OCI-LY7 (cell line): ENCODE measurements at places on chromosomes 12 and 14.
A peak's percentile ranks its signal among the peaks of the same experiment; 100 is the strongest.

GRCh38 chr12:117685110-117685926 lies 283.5 kb downstream of the KSR2 start:
- no peak for DNase-seq

GRCh38 chr14:90299408-90299807 lies 32.3 kb downstream of the NRDE2 start:
- no peak for DNase-seq

- DNase-seq: no peak
These were observed 9.9 kb upstream of the SLC38A2 start for GRCh38 chr12:46382408-46382963.

GRCh38 chr14:51844081-51844881 lies 16.1 kb upstream of the GNG2 start:
- DNase-seq: peak; percentile 81

DNA sequence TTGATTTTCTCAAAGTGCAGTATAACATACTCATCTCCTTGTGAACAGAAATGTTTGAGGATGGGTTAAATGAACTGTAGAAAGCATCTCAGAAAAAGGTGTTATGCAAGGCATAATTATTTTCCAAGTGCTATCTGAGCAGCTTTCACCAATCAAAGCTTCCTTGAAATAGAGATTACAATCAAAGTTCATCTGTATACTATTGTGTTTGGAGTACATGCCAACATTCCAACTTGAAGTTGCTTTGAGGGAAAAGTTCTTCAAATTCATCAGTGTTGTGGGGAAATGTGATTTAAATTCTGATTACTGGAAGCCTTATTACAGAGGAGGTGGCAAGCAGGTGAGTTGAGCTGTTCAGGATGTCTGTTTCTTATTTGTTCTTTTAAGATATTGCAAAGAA lies 68.2 kb downstream of the TMTC2 start:
- DNase-seq: no peak

DNA sequence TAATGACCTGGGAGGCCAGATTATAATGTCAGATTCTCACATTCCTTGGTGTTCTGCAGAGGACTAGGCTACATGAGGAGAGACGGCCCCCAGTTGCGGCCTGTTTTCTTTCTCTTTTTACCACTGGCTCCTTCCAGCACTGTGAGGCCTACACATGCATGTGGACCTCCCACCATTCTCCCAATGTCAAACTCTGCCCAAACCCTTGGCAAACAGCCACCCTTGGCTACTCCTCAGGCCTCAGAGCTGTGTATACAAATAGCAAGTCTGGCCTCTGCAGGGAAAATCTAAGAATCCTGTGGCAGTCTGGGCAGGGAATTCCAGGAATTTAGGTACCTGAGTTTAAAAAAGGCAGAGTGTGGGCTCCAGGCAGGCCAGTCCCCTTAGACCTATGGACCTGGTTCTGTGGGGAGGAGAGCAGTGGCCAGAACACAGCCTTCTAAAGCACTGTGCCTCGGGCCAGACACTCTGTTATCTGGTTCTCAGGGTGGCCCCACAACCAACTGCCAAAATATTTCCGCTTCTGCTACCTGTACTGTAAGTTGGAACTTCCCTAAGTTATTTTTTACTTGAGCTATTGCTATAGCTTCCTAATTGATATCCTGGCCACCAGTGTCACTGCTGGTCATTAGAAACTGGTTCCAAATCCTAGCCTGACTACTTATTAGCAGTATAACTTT lies 19.9 kb upstream of the NEDD1 start:
- DNase-seq: no peak

- no peak for DNase-seq
These were observed 108.4 kb downstream of the C12orf42 start for GRCh38 chr12:103387385-103387784.
